ENCODE measurements at places on chromosomes 12 and 14.

DNA sequence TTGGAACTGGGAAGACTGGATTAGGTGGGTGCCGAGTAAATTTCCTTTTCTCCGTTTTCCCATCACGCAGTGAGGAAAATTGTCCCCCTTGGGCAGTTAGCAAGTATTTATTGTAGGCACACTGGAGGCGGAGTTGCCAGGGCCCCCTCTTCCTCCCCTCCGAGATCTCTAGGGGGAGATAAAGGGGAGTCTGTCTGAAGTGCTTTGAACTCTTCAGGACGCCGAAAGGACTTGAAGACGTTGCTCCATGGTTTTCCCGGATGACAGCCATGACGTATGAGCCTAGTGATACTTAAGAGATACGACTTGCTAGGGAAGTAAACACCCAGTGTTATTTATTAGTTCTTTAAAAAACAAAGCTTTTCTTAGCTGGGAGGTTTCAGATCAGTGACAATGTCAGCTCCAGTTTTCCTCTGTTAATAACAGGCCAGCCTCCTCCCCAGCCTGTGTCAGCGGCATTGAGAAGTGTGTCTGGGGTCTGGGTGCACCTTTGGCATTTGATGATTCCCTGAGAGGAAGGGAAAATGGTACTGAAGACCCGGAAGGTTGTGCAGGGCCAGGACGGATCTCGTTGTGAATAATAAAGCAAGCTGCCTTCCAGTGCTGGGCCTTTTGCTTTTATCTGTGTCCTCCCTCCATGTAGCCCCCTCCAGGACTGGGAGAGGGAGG, 78.7 kb downstream of the TSPAN9 start:
- no peak for DNase-seq

DNA sequence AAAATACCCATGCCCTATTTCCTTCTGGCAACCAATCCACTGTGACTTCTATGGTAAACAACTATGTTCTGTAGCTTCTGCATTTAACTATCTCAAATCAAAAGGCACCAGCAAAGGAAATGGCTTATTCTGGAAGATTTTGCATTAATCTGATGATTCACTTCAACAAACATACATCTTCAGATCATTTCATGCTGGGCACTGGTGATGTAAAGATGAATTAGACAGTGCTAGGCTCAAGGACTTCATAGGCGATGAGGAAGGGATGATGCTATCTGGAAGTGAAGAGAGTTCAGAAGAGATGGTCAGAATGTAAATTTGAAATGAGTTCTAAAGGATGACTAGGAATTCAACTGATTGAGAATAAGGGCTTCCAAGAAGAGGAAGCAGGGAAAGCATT, 363.3 kb downstream of the PAWR start:
- no peak for DNase-seq

- DNase-seq: no peak
Observed at GRCh38 chr12:8796831-8797626, 25.4 kb upstream of the A2ML1 start.

DNA sequence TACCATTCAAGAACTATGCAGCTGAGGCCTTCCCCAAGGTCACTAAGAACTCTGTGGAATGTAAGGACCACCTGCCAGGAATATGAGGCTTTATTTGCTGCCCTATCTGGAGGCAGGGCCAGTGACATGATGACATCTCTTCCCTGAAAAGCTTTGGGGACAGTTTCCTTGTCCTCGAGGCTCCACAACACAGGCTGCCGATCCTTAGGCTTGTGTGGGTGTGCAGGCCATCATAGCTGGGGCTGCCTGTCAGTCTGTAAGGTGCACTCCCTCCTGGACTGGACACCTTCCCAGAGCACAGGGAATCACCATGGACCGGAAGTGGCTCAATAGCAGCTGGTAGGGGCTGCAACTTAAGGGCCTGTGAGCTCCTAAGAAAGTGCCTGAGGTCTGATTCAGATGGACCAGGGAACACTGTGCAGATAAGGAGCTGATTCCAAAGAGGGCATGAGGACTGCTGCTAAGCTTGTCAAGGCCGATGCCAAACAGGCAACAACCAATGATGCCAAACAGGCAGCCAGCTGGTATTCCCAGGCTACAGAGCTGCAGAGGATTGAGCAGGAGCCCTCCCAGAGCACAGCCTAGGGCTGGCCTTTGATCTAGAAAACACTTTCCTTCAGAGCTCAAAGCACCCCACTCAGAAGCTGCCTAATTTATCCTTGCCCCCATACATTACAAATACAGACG, 84.3 kb downstream of the CRACR2A start:
- DNase-seq: no peak

- DNase-seq: no peak
Observed at GRCh38 chr14:52876806-52877205, 74.0 kb downstream of the FERMT2 start.

- no peak for DNase-seq
Observed at GRCh38 chr12:119842380-119842779, 34.7 kb downstream of the CIT start.

DNA sequence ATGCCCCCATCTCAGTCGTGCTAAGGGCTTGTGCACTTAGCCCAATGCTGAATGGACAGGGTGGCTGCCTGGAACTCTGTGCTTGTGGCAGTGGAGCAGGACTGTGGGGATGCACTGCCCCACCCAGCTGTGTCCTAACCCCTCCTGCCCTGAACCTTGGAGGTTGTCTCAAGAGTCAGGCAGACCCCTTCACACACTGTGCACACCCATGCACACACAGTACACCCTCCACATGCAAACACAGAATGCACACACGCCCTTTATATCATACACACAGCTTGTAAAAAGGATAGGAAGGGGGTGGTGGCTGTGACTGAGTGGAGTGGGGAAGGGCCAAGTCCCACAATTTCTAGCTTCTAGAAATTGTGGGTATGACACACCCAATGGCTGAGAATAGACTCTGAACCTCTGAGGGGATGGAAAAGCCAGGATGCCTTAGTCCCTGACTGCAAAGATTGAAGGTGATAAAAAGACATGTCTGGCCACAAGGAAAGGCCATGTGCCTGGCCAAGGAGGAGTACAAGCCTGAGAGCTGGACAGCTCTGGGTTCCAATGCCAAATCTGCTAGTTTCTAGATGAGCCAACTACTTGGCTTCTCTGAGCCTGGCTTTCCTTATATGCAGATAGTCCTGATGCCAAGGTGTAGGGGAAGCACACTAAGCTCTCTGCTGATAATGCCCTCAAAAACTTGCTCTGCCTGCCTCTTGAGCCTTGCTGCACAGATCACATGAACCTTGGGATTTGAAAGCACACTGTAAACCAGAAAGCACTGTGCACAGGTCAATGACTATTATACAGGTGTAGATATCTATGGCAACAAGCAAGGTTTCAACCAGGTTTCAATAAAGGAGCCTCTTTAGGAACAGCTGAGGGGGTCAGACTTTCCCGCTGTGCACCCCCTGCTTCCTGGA, 8.4 kb downstream of the KRT8 start:
- no peak for DNase-seq

GRCh38 chr12:108616941-108617858, 16.5 kb downstream of the SELPLG start:
- peak; percentile 47 for DNase-seq

- no peak for DNase-seq
Observed at GRCh38 chr14:100556936-100557505, 30.2 kb downstream of the BEGAIN start.

DNA sequence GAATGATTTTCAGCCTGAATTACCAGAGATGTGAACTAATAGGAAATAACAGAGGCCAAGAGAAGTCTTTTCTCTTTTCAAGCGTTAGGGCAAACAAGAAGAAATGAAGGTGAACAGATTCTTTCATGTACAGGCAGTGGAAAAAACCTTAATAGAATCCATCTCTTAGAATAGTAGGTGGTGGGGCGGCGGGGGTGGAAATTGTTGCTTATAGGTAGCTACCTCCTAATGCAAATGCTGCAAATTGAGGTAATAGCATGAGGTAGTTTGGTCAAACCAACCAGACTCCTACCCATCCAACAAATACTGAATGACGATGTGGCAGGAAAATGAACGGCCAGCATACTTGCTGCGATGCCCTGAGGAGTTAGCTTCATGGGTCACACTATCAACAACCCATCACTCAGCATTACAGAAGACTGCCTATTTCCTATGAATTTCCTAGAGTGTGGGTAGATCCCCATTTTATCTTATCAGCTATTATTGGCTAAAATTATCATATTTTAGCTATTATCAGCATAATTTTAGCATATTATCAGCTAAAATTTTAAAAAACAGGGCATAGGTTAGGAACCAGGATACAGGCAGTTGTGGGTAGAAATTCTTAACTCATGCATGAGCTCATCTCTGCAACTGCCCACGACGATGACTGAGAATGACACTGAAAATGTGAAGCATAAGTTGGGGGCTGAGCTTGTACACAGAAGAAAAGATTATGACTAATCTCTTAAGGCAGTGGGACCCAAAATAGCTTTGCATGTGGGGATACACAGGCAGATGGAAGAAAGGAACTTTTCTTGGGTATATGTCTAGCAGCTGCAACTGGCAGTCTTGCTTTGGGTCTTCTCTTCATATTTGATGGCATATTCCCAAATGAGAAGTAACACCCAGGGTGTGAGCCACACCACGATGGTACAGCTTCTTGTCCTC, 68.7 kb downstream of the NIN start:
- no peak for DNase-seq

DNA sequence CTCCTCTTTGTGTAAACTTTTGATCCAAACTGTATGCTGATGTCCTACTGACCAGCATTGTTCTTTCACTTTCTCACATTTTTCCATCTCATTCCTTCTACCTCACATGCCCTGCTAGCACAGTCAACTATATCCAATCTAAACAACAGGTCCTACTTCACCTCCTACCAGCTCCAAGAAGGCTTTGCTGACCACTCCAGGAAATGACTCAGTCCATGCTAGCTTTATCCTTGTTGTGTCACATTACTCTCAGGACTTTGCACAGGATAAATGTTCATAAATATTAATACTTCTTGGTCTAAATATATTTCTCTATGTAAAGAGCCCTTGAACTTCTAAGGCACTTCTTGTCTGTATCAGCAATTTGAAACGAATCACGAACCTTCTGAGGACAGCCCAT, 64.9 kb upstream of the PCED1B start:
- no peak for DNase-seq

DNA sequence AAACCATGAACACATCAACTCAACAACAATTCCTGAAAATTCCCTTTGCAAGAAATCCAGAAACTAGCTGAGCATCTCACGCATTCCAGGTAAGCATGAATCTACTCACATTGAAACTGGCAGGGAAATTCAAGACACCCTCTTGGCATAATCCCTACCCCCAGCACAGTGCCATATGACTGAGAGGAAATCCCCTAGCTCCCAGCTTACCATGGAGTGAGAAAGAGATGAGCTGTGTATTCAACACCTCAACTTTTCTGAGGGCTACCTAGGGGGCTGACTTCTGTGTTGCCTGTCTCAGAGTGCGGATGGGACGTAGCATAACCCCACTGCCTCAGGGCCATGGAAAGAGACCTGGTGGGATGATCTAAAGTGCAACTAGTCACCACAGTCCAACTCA, 37.7 kb upstream of the GPR132 start:
- DNase-seq: no peak

DNA sequence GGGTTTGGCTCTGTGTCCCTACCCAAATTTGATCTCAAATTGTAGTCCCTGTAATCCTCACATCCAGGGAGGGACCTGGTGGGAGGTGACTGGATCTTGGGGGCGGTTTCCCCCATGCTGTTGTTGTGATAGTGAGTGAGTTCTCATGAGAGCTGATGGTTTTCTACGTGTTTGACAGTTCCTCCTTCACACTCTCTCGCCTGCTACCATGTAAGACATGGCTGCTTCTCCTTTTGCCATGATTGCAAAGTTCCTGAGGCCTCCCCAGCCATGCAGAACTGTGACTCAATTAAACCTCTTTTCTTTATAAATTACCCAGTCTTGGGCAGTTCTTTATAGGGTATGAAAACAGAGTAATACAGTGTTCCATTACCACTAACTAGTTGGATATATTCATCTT, 10.3 kb upstream of the LRRC23 start:
- DNase-seq: no peak

GRCh38 chr14:81682701-81683100, 149.0 kb upstream of the SEL1L start:
- no peak for DNase-seq

GRCh38 chr12:45655186-45655585, 74.3 kb upstream of the ARID2 start:
- DNase-seq: peak; percentile 32

GRCh38 chr14:91149462-91149861, 35.6 kb downstream of the DGLUCY start:
- DNase-seq: no peak

DNA sequence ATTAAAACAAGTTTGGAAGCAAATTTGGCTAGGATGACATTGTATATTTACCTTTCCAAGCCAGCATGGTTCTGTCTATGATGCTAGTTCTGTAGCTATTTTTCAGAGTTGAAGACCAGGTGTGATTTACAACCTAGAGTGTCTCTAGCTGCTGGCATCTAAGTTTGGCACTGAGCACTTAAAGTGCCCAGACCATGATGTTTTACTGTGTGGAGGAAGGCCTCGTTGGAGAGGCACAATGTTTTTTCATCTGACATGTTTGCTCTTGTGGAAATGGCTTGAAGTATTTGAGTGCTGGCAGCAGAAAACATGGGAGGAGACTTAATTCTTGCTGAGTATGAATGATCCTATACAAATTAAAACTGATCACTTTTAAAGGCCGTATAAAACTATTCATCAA, 13.0 kb upstream of the C12orf71 start:
- no peak for DNase-seq

DNA sequence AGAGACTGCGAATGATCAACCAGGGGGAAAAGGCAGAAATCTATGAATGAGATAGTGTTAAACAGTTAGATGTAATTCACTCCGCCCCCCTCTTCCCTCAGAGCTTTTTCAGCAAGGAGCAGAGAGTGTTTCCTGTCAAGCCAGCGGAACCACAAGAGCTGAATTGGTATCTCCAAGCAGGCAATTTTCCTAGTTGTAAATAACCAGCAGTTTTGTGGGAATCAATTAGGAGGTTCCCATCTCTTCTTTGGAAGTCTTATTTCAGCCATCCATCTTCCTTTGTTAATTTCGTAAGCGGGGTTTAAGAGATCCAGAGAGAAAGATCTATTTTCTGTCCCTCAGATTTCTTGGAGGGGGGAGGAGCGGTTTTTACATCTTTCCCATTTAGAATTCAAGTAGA, 178.0 kb downstream of the FOXN3 start:
- no peak for DNase-seq

- DNase-seq: no peak
Observed at GRCh38 chr14:101972126-101972866, 7.9 kb downstream of the DYNC1H1 start.

- DNase-seq: no peak
Observed at GRCh38 chr12:72272091-72272661, at the start of gene TRHDE. Gene TRHDE, plus strand, starts transcription at chr12:72272370. Its CDS starts 274 bp downstream, at chr12:72272644.

DNA sequence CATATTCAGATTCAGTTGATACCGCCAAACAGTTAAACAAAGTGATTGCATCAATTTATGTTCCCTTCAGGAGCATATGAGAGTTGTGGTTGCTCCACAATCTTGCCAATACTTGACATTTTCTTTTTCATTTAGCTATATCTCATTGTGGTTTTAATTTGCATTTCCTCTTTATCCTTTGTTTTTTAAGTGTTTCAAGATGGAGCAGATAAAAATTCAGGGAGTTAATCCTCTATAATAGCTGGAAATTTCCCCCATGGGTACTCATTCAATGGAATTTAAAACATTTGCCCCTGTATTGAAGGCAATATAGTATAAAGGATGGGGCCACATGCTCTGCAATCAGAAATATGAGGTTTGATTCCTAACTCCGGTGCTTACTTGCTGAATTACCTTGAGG, 1.1 kb upstream of the EXD2 start:
- DNase-seq: no peak

GRCh38 chr12:39368096-39368495, 74.8 kb downstream of the KIF21A start:
- DNase-seq: no peak
